ENCODE measurements at places on chromosomes 1 and 21.

DNA sequence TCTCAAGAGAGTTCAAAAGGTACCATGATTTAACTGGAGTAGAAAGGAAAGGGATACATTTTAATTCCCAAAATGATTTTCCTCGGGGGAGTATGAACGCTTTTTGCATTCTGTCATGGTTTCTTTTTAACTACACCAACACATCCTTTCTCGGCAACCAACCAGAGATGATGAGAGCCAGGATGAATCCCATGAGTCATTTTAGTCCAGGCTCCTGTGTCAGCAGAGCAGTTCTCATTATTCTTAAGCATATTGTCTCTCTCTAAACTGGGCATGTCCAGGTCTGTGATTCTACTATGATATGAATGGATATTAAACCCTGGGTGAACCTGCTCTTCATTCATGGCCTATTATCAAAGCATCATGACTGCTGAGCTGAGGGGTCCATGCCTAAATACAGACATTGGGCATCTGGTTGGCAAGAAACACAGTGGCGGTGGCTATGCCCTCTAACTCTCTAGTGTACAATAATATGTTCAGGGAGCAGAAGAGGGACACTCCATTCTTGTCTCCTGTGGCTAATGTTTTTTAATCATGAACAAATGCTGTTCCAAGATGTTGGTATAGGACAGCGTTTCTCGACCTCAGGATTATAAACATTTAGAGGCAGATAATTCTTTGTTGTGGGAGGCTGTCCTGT, 124.3 kb upstream of the ESRRG start:
- no peak for DNase-seq

DNA sequence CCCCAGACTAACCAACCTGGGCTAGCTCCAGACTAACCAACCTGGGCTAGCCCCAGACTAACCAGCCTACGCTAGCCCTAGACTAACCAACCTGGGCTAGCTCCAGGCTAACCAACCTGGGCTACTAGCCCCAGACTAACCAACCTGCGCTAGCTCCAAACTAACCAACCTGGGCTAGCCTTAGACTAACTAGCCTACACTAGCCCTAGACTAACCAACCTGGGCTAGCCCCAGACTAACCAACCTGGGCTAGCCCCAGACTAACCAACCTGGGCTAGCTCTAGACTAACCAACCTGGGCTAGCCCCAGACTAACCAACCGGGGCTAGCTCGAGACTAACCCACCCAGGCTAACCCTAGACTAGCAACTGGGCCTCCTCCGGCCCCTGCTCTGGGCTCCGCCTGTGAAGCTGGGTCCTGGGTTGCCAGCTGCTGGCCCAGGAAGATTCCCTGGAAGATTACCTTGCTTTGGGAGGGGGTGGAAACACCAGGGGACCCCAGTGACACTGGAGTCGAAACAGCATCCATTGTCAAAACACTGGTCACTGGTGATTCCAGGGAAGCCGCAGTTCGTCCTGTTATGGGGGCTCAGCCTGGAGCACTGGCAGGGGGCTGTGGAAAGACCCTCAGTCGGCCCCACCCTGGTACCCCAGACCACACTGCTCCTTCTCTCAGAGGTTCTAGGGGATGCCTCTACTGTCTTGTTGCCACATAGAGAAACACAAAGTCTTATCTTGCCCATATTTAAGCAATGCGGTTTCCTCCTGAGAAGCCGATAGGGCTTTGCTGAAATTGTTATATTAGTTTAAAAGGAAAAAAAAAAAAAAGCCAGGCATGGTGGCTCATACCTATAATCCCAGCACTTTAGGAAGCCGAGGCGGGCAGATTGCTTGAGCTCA, 1.1 kb downstream of the TFF2 start:
- DNase-seq: no peak

- DNase-seq: no peak
Measured at GRCh38 chr21:16082038-16082816, 352.4 kb downstream of the USP25 start.

GRCh38 chr1:108199781-108200686, at the start of gene SLC25A24:
TSS of gene SLC25A24 (minus strand) at chr1:108200343. CDS start at chr1:108200138, 205 bp downstream.
- peak; percentile 52 for DNase-seq

GRCh38 chr1:172375211-172375631, 45.3 kb upstream of the C1orf105 start:
- DNase-seq: no peak

DNA sequence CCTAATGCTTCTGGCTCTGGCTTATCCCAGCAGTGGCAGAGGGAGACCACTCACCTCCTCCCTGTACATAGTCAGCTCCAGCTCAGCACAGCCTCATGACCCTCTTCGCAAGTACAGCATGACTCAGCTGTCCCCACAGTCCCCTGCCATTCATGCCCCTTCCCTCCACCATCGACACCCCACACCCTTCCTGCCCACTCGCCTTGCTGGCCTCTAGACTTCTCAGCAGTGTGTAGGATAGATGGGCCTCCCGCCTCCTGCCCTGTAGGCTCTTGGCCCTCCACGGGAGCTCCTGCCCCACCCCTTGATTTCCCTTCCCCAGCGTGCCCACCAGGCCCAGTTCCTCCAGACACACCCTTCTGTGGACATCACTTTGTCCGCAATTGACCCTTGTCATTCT, 9.8 kb downstream of the NPR1 start:
- no peak for DNase-seq

GRCh38 chr1:92511541-92511940, 24.8 kb upstream of the GFI1 start:
- DNase-seq: no peak

DNA sequence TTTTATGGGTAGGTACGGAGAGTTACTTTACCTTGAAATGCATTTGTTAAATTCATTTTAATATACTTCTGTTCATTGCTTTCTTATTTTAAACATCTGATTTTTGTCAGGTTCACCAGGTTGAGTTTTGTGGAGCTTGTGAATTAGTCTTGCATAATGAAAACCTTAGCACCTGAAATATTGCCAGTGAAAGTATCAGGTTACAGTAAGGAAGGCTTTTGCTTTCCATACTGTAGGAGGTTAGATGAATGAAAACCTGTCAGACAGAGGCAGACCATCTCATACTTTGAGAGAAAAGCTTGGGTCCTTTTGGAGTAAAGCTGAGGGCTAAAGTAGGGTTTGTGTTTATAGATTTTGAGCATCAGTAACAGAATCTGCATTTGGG, 34.7 kb downstream of the THRAP3 start:
- no peak for DNase-seq

- no peak for DNase-seq
Measured at GRCh38 chr1:25109531-25109951, 122.8 kb downstream of the SYF2 start.

DNA sequence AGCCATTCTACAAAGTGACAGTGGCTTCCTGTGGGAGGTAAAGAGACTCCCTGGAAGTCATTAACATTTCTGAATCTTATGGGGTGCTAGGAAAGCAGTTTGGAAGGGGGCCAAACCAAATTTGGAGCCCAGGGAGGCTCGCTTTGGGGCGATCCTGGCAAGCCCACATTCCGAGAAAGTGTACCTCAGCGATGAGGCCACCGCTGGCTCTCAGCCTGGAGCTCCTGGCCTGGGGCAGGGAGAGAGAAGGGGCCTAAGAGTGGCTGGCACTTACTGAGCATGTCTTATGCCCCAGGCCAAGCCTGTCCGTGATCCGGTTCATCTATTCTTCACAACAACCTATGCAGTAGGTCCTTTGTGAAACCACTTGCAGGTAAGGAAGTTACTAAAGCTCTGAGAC, 98.8 kb downstream of the CCDC185 start:
- DNase-seq: no peak

GRCh38 chr1:34898330-34898761, 31.1 kb downstream of the DLGAP3 start:
- no peak for DNase-seq

DNA sequence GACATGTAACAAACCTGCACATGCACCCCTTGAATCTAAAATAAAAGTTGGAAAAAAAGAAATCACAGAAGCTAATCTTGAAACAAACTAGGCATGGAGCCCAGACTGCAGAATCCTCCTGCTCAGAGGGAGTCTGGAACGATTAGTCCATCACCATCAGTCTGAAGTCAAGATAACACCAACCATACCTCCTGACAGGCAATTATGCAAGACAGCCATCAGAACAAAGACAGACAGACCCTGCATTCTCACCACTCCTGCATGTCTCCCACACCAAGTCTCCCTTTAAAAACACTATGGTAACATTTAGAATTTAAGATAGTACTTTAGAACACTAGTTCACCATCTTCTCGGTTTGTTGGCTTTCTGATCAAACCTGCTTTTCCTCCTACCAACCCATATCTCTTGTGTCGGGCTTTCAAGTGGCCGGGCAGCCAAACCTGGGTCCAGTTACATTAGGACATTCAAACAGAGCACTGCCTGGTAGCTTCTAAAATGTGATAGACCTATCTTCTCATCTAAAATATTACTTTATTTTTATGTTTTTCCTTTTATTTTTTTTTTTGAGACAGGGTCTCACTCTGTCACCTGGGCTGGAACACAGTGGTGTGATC, 10.1 kb downstream of the YARS1 start:
- DNase-seq: no peak

- no peak for DNase-seq
Measured at GRCh38 chr1:241610056-241610815, 29.9 kb downstream of the CHML start.

DNA sequence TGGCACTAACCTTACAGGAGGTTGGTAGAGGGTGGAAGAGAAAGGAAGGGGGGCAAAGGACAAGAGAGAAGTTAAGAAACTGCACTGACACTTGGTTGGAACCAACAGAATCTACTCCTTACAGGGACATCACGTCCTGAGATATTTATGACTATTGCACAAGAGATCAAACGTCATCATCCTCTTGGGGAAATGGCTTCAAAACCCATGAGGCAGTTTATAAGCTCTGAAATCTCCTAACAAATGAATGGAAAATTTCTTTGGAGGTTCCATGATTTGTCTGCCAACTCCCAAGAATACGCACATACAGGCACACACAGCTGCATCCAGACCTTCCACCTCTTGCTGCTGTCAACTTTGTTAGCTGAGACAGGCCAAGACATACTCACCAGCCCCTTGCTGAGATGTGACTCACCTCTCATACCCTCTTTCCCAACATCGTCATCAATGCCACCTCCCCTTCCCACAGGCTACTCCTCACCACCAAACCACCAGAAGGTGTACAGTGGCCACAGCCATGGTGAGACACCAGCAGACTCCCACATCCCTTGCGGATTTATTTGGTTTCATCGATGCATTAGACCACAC, 135.5 kb downstream of the SETD4 start:
- DNase-seq: no peak

- DNase-seq: no peak
Measured at GRCh38 chr1:203754455-203754864, 10.5 kb upstream of the LAX1 start.

GRCh38 chr1:225962440-225962975, 21.5 kb upstream of the LEFTY2 start:
- DNase-seq: peak; percentile 54

DNA sequence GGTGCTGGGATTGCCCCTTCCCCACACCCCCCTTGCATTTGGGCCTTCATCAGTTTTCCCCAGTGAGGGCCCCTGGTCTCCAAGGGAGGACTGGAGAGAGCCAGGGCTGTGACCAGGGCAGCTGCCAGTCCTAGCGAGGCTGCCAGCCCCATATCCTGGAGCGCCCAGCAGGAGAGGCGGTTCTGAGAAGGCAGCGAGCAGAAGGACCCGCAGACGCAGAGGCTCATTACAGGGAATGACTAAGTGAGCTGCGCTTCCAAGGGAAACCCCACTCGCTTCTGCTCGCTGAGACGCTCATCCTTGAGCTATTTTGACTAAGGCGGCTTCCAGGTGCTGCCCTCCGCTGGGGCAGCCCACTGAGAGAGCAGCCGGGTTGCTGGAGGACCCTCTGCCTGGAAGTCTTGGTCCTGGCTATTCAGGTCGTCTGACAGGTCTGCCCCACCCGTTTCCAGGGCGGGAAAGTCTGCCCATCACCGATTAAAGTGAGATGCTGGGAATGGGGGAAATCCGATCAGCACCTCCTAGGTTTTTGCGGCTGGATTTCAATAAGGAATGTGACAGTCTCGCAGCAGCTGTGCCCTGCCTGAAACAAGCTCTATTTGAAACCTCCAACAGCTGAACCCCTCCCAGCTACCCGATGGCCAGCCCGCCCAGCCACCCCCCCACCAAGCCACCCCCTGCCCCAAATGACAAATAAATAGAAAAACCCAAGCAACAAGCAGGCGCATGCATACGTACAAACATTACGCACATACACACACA, 2.8 kb downstream of the KCNN3 start:
- no peak for DNase-seq

All from stimulated activated CD4-positive, alpha-beta T cell treated with anti-CD3 and anti-CD28 coated beads, Interleukin-15, amount 100 ng/mL, for 1 hour (primary cell).